AG04449 (cell line): ENCODE measurements at places on chromosomes 16 and 17.

- no peak for DNase-seq
Observed at GRCh38 chr17:40015005-40015997, at the start of gene CSF3. Gene CSF3, plus strand, starts transcription at chr17:40015440. Its CDS starts 35 bp downstream, at chr17:40015475.

DNA sequence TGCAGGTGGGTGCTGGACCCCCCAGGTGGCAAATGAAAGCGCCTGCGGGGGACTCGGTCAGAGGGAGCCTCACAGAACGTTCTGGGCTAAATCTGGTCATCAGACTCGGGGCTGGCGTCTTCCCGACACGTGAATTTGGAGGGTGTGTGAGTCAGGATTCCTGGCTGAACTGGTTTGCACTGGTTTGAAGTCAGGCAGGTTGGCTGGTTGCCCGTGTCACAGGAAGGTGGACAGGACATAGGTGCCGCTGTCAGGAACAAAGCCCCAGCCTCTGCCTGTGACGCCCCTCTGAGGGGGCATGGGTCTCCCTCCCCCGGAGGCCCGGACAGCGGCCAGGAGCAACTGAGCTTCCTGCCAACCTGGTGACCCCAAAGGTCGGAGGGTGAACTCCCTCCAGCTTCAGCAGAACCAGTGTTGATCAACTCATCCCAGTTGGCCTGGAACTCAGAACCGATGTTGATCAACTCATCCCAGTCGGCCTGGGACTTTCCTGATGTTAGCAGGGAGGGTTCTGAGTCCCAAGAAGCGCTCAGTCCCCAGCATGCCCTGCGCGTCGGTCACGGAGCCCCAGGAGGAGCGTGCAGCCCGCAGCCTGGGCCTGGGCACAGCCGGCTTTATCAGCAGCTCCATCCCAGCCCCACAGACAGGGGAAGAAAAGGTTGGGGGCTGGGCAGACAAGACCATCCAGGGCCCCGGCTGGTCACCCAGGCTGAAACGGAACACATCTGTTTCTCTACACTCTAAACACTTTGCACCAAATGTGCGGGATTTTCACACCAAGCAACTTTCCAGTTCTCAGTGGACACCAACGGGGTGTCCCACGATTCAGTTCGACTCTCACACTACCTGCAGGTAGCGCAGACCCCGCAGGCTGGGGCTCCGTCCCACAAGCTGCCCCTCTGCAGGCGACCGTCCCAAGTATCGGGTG, 14.4 kb upstream of the METRNL start:
- DNase-seq: no peak

GRCh38 chr17:73639932-73640331, 4.3 kb downstream of the SDK2 start:
- no peak for DNase-seq

DNA sequence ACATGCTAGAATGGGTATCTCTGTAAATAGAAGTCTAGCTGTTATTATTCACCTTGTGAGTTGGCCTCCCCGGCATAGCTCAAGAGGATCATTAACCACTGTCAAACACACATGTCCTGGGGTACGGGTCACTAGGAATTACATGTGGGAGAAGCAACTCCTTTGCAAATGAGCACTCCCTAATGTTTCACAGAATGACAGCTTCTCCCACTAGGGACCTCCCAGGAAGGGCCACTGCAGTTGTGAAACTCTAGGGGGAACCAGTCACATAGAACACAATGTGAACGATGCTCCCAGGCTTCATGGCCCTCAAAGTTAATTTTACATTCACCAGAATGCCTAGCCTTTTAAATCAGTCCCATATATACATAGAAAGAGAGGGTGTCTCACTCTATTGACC, 12.4 kb upstream of the ZNF19 start:
- DNase-seq: no peak

GRCh38 chr17:63435681-63436522, 10.2 kb downstream of the CYB561 start:
- DNase-seq: no peak

- DNase-seq: no peak
Observed at GRCh38 chr16:56616608-56617211, 8.3 kb downstream of the MT2A start.

GRCh38 chr17:77505181-77505639, 364.4 kb downstream of the SEC14L1 start:
- DNase-seq: no peak

- peak; percentile 23 for DNase-seq
Observed at GRCh38 chr17:44636562-44636961, 19.7 kb upstream of the MEIOC start.

GRCh38 chr17:14448818-14449217, 147.9 kb downstream of the HS3ST3B1 start:
- no peak for DNase-seq

DNA sequence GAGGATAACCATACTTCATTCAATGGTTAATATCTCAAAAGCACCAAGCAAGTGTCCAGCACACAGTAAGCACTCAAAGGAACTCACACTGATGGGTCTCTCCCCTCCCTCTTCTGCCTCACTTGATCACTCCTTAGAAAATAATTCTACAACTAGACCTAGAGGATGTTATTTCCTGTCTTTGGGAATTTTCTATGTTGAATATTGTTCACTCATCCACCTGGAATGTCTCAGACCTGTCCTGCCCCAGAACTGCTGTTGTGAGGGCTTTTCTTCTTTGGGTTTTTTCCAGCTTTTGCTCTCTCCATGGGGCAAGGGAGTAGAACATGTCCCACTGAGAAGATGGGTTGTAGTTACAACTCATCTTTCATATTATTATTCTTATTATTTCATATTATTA, 25.3 kb downstream of the NXPH3 start:
- no peak for DNase-seq

DNA sequence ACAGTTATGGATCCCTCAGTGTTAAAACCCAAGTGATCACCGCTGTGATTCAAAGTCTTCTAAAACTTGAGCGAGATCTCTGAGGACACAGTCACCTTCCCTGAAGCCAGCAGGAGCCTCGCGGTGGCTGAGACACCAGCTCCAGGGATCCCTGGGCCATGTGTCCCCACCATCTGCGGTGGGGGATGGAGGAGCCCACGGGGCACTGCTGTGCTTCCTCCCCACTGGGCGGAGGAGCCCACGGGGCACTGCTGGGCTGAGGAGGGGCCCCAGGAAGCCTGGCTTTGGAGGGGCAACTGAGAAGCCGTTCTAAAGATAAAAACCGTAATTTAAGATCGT, 65.7 kb upstream of the METRNL start:
- no peak for DNase-seq

DNA sequence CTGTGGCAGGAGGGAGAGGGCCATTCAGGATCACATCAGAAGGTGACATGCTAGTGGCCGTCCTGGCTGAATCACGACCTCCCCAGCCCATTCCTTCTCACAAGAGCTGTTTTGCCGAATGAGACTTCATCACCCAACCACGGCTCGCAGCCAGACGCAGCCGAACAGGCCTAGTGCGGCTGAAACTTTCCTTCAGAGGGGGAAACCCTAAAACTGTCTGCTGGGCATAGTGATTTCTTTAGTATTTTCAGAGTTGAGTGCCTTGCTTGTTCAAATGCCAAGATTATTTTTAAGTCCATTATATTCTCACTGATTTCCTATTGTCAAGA, 343.7 kb downstream of the CPPED1 start:
- DNase-seq: no peak

- DNase-seq: no peak
Observed at GRCh38 chr17:31838636-31839225, 20.3 kb downstream of the COPRS start.

- DNase-seq: no peak
Observed at GRCh38 chr16:66359012-66359411, 7.5 kb upstream of the CDH5 start.

DNA sequence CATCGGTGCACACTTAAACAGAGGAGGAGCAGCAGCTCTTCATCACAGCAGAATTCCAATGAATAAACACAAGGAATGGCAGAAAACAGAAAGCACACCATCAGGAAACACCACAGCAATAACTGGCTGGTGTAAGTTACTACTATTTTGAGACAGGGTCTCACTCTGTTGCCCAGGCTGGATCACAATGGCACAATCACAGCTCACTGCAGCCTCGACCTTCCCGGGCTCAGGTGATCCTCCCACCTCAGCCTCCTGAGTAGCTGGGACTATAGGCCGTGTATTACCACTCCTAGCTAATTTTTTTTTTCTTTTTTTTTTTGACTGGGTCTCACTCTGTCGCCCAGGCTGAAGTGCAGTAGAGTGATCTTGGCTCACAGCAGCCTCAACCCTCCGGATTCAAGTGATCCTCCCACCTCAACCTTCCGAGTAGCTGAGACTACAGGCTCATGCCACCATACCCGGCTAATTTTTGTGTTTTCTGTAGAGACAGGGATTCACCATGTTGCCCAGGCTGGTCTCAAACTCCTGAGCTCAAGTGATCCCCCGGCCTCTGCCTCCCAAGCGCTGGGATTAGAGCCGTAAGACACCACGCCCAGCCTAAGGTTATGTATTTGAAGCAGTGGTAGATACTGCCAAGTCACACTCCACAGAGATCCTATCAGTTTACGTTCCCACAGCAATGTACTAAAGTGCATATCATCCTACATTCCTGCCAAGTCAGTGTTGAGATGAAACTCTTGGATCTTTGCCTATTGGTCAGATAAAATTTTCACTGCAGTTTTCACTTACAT, 20.7 kb downstream of the TRAP1 start:
- peak; percentile 89 for DNase-seq

DNA sequence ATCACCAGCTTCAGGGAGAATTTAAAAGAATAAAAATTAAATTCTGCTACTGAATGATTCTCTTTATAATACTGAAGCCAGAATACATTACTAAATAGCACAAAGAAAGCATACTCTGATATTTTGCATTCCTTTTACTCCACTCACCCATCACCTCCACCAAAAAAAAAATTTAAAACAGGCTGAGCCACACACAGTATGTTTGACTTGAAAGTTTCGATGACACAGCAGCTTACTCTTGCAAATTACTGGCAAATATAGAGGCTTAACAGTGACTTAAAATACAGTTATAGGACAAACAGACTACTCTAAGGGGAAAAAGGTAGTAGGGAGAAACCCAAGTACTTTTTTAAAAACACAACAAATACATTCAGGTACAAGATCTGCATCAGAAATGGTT, 39.2 kb downstream of the GPATCH8 start:
- no peak for DNase-seq

- DNase-seq: no peak
Observed at GRCh38 chr16:23987443-23987842, 151.7 kb downstream of the PRKCB start.

- no peak for DNase-seq
Observed at GRCh38 chr17:57276621-57277020, 20.3 kb downstream of the MSI2 start.

DNA sequence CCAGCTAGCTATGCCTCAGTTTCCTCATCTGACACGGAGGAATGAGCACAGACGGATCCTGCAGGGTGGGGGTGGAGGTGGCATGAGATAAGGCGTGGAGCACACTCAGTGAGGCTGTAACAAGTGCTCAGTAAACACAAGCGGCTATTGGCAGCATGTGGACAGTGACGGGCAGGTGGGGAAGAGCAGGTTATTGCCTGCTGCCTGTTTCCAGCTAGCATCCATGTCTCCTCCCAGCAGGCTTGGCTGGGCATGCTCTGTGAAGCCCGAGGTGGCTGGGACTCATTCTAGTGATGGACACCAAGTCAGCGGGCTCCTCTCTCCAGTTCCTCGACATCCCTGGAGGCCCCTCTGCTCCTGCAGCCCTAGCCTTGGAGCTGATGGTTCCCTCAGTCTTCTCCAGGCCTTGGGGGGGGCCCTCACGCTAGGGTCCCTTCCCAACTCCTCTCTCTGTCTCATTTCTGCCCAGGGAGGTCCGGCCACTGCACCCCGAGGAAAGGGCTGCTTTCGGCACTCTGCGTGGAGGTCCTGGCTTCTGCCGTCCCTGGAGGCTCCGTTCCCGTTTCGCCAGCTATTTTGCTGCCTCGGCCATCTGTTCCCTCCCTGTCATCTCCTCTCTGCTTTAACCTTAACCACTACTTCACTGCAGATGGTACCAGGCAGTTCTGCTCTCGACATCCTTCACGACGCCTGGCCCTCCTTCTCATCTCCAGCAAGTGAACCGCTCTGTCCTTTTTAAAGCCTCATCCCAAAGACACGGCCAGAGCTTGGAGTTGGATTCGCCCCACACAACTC, 6.2 kb downstream of the RTN4RL1 start:
- no peak for DNase-seq

DNA sequence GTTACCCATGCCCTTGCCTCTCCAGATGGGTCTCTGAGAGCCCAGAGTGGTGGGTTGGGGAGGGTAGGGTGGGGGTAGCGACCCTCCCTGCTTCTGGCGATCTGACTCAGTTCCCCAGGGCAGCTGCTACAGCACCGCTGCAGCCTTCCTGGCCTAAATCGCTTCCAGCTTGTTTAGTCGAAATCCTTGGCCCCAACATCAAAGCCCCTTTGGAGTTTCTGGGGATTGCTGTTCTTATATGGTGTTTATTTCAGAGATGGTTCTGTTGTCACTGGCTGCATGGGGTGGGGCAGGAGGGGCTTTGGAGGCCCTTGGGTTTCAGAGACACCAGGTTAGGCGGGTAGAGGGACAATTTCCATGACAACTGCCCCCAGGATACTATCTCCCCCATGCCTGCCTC, 35.9 kb downstream of the FZD2 start:
- DNase-seq: no peak

GRCh38 chr16:10950393-10950792, 6.0 kb downstream of the CLEC16A start:
- DNase-seq: no peak

DNA sequence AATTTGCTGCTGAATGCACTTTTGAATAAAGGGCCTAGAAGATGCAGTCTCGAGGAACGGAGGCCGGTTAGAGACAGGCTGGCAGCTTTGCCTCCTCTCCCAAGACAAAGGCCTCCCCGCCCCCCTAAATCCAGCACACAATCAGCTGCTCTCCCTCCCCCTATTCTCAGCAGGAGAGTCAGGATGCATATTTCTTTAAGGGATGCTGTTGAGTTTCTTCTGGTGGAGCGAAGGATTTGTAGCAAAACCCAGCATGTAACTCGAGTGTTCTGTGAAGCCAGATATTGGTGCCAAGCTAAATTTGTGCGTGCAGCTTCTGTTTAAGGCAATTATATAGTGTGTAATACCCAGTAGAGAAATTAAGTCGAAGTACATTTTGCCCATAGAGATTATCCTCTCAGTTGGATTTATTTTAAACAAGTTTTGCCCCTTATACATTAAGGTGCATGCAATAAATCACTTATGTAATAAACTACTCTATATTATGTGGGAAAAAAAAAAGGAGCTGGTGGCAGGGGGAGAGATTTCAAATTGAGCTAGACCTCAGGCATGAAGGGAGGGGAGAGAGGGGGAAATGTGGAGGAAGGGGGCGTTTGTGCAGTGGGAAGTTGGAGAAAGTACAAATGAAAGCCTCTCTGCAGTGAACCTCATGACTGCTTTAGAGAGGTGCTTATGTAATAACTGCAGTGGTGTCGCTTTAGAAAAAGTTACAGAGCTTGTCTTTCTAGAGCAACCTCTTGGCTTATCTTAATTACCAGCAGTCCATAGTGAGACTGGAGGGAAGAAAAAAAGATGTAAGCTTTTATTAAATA, 599.2 kb downstream of the MAF start:
- no peak for DNase-seq

GRCh38 chr17:32936186-32936893, 8.4 kb downstream of the TMEM98 start:
- no peak for DNase-seq

DNA sequence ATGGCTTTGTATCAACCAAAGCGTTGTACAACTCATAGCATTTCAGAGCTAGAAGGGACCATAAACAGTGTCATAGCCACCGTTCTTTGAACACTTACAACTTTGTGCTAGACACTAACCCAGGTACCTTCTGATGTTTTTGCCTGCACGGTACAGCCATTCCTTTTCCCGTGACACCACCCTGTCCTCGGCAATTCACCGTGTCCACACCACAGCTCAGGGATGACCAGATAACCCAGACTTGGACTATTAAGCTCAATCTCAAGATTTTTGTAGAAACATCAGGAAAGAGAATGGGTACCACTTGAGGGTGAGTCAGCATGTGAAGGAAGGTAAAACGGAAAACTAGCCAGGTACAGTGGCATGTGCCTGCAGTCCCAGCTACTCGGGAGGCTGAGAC, 9.8 kb upstream of the CBFB start:
- DNase-seq: no peak
